ENCODE measurements at places on chromosomes 4 and X.

DNA sequence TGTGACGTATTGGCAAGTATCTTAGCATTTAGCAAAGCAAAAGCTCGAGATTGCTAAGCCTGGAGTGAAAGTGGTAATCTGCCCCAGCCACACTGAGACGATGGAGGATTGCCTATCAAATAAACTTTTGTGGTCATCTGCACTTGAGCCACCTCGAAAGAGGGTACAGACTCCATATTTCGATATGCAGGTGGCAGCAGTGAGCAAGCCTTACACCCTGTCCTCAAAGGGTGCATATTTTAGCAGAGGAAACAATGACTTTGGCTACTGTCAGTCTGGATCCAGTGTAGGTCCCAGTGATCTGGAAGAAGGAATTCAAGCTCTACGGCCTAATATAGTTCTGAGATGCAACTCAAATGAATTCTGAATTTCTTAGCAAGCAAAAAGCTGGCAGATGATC is 153.9 kb downstream of the ATG4A start:
- no peak for DNase-seq

DNA sequence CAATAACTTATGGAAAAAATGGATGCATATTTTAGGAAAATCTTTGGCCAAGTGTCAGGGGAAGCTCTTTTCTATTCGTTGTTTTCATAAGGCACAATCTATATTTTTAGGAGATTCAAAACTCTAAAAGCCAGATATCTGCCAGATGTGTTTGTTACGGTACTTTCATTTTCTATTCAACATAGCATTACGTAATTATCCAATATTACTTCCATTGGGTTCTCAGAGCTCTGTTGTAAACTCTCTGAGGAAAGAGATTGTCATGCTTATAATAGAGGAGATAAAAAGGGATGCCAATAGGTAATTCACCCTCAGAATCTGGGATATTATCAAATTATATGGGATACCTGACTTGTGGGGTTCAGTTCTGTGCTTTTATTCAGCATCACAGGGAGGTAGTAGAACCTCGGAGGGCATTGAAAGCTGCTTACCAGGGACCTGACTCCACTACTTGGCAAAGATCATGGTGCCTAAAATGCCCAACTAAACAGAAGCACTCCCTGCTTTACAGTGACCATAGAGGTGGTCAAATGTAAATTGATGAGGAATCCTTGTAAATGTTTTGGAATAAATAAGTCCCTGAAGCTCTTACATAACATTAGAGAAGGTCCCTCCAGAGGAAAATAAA is 32.9 kb upstream of the GC start:
- DNase-seq, result no peak

- no peak for DNase-seq
These were observed 17.0 kb upstream of the ARHGAP24 start for GRCh38 chr4:85457752-85458467.

DNA sequence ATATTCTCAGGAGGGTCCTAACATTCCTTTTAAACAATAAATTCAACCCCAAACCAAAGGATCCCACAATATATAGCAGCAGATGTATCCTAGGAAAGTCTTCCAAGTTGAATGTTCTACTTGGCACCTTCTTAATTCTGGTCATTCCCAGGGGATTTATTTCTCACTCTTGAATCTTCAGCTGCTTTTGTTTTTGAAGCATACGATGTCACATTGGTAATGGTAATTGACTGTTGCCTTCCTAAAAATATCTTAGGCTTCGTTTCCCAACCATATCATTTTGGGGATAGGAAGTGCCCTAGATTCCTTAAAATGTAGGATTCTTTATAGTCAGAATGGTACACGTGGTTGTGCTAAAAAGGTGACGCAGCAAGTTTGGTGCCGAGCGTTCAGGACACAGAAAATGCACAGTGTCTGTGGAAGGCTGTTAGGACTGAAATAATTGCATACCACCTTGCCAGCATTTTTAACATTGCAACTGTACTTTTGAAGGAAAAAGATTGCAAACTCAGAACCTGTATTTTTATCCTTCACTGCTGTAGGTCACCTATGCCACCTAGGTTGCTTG is 8.1 kb downstream of the SNX25 start:
- no peak for DNase-seq

- peak; percentile 44 for DNase-seq
These were observed at the start of gene PRSS12 for GRCh38 chr4:118352843-118353533. PRSS12 (minus strand) TSS chr4:118353003; CDS start chr4:118352720, 283 bp downstream.

DNA sequence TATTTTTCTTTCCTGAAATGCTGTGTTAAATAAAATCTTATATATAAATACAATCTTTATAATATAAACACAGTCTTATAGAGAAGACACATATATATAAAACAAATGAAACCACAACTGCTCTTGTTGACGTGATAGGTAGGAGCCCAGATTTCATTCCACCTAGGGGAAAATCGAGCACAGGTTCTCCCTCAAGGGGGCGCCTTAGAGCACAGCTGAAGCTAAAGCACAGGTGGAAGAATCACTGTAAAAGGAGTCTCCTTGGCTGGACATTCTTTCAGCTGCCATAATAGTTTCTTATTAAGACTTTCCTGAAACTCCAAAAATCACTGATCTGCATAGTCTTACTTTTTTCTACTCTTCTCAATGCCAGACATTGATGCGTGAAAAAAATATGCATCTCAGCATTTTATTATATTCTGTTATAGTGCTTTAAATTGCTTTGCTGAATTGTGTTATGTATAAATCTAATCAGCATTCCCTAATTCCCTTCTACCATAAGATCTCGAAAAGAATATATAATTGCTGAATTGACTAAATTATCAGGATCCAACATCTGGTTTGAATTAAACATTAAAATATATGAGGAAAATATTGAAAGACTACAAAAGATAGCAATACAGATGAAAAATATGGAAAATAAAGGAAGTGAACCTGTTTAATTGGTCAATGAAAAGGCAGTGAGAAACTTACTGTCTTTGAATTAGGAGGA is 25.5 kb upstream of the RXFP1 start:
- no peak for DNase-seq

DNA sequence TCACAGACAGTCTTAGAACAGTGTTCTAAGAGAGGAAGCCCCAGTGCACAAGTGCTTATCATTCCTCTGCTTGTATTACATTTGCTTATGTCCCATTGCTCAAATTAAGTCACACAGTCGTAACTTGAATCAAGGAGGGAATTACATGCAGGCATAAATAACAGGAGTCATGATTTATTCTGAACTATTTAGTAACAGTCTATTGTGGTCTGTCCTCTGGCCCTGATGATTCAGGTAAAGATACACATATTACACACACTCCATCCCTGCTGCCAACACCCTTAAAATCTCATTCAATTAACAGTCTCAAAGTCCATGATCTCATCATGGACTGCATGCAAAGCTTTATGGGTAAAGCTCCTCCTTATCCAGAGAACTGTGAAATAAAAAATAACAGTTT is 60.1 kb downstream of the GRIA2 start:
- DNase-seq, result no peak

- peak; percentile 17 for DNase-seq
These were observed 6.3 kb downstream of the MEPE start for GRCh38 chr4:87838890-87839591.

DNA sequence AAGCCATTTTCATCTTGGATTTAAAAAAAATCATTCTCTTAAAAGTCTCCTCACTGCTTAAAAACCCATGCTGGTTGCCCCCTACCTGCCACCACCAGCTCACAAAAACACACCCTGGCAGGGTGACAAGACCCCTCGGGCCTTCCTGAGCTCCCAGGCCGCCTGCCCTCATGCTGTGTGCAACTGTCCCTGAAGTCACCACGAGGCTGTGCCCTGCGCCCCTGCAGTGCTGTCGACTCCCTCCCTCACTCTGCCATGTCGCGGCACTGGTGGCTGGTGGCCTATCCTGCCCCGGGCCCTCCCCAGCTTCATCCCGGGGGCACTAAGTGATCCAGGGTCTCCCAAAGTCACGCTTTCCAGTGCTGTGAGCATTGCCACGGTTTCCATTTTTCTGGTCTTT is 46.3 kb upstream of the ADRA2C start:
- DNase-seq, result no peak

- DNase-seq, result no peak
These were observed 332.7 kb upstream of the IGFBP7 start for GRCh38 chr4:57442831-57443291.

DNA sequence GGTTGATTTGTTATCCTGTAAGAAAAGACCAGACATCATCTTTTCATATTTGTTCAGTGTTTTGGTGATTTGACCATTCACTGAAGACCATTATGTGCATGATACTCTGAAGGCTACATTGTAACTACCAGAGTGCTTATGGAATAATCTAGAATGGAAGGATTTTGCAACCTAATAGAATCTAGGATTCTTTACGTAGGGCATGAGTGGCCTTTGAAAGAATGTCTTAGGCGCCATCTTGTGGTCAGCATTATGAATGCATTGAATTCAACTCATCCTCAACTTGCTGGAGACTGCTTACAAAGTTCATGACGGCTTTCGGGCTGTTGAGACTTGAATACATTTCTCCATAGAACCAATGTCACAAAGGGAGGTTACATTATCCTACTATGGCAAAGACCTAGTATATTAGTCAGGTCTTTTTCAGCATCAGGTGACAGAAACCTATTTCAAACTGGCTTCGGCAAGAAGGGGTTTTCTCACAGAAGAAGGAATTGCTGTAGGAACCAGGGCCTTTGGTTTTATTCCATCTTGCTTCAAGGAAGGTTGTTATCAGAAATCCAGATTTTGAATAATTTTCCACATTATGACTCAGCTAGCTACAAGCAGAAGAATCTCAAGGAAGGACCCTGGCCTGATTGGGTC is 104.1 kb downstream of the GPAT3 start:
- DNase-seq, result peak; percentile 8

DNA sequence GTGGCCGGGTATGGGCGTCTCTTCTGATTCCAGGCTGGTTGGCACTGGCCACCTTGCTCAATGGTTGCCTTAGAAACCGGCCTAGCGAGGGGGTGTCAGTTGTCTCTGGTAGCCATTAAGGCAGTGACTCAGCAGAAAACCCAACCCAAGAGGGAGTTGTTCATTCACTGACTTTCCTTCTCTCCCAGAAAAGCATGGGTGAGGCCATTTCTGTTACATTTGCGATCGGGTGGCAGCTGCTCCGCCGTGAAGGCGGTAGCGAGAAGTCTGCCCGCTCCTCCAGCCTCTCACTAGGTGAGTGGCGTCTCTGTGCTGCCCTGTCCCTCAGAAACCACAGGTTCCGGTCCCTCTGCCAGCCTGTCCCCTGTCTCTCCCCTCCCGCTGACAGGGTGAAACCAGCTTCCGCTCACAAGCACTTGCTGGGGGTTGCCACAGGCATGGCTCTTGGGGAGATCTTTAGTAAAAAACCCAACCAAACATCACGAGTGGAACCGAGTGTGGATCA is 17.4 kb downstream of the IRAK1 start:
- DNase-seq, result no peak

DNA sequence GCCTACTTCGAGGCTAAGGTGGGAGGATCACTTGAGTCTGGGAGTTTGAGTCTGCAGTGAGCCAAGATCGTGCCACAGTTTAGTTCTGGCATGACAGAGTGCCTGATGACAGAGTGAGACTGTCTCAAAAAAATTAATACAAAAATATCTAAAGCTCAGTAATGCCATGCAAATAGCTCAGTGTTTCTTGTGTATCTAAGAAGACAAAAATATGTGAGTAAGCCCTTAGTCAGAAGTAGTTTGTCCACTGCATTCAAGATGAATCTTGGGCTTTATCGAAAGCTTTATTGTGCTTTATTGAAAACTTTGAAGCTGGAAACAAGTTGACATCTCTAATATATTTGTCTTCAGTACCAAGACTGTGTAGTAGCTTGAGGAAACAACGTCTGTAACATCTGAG is 115.9 kb downstream of the GPAT3 start:
- DNase-seq, result no peak

DNA sequence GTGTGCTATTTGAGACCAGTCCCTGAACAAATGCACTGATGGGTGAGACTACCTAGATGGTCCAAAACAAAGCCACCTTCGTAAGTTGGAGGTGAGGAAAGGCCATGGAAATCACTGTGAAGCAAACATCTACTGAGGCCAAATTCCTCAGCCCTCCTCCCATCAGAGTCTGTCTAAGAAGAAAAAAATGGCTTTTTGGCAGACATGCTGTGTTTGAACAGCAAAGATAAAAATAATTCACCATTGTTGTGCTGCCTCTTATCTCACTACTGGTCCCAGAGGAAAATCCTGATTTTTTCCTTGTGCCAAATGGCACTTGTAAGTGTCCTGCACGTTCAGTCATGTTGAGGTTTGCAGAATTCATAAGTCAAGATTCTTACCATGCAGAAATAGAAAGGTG is 7.9 kb downstream of the MAGEB18 start:
- DNase-seq, result no peak

DNA sequence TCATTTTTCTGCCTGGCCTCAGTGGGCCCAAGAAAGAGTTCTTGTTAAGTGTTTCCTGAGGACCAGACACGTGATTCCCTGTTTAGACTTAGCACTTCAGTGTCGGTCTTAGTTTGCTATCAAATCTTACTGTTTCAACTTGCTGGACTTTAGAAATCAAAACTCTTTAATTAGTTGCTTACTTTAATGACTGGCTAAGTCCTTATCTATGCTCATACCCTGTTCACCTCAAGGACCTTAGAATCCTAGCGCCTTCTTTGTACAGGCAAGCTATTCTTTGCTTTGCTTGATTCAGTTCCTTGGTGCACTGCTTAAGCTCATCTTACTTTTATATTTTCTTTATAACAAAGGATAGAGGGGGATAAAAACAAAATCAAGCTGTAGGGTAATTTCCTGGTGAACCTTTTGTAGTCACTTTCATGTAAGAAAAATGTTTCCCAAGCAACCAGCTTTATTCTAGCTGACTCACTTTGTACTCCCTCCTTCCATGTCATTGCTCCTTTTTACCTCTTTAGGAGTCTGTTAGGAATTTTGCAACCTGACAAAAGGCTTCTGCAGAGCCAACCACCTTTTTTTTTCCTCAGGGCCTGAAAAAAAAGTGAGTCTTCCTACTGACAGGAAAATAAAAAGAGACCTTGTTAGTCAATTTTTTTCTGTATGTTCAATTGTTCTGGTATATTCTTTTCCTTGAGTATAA is 14.7 kb downstream of the WDR44 start:
- DNase-seq, result no peak

GRCh38 chr4:56986192-56986591 is 7.5 kb downstream of the POLR2B start:
- DNase-seq, result no peak

DNA sequence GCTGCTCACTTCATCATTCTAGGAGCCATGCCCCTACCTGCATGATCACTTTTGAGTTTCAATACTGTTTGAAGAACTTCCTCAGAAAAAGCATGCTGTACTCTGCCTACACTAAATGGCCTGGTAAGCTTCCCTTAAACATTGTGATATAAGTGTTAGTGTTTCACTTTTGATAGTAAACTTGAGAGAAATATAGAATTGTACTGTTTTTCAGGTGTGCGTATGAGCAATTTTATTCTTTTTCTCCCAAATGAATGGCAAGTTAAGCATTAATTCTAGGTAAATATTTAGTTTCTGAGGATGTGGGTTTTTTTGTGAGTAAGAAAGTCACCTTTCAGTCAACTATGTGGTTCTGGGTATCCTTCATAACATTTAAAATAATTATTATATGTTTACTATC is 484.5 kb downstream of the IL15 start:
- no peak for DNase-seq

- no peak for DNase-seq
These were observed 882.4 kb downstream of the C4orf33 start for GRCh38 chr4:129978315-129978714.
